ENCODE measurements at places on chromosomes 16 and 17.
A peak's percentile ranks its signal among the peaks of the same experiment; 100 is the strongest.

DNA sequence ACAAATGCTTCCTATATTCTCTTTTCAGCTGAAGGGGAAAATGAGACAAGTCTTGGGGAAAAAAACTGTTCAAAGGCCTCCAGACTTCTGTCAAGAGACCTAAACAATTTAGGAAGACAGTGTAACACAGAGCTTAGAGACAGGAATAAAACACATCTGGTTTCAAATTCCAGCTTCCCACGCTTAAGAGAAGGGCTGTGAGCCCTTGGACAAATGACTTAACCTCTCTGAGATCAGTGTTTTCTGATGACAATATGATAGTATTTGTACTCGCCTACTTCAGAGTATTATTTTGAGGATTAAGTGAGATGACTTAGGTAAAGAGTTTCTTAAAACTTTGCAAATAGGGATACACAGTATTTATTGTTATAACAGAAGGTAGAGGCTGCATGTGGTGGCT lies 29.5 kb downstream of the SMURF2 start:
- no peak for DNase-seq

DNA sequence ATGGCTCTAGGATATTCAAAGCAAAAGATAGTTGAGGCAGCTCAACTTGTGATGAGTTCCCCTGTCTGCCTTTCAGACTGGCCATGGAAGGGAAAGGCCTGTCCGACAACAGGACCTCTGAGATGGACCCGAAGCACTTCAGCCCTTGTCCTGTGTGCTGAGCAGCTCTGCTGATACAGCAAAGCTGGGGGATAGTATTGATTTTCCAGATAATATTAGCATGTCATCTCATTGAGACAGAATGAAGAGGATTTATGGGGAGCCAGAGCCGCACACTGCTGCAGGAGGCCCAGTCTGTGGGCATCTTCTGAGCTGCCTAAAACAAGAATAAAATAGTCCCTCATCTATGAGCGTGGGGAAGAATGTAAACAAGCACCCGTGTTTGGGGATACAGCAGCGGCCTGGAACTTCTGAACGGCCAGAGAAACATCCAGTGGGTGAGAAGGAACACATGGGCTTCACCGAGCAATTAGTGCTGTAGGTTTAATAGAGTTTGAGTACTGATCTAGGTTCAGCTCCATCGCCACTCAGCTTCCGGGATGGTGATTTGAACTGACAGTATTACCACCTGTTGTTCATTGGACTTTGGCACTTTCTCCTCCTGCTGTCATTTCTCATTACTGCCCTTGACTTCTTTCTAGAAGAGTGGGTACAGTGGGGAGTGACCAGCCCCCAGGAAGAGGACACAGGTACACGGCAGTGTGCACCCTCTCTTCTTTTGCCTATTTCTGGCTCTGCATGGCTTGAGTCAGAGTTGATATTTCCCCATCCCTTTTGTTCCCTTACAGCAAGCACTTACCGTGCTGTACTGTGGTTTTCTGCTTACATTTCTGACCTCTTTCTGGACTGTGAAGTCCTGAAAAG lies 96.5 kb upstream of the TBX2 start:
- no peak for DNase-seq

GRCh38 chr17:62950067-62950466 lies 16.0 kb upstream of the TANC2 start:
- DNase-seq = peak; percentile 11

DNA sequence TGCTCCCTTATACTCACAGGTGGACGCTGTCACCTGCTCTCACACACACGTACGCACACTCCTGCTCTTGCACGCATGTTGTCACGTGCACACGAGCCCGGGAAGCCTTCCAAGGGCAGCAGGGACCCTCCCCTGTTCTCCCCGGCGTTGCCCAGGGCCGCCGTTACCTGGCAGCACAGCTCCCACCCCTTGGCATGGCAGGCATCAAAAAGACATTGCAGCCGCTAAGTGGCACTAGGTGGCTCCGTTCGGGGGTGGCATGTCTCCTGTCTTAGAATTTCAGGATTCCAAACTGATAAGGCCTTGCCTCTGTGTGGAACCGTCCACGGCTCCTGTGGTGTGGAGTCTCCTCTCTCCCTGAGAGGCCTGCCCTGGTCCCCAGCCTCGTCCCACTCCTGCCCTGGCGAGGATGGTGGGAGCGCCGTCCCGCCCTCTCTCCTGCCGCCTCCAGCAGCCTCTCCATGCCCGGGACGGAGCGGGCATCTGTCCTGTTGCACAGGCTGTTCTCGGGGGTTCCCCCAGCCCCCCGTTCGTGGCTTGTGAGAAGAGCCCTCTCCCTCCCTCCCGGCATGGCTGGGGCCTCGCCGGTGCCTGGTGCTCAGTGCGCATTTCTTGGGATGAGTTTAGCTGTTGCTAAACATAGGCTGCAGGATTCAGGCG lies 126.7 kb upstream of the GSE1 start:
- DNase-seq = no peak

GRCh38 chr17:18247613-18248001 lies 10.9 kb downstream of the FLII start:
- peak; percentile 52 for DNase-seq

DNA sequence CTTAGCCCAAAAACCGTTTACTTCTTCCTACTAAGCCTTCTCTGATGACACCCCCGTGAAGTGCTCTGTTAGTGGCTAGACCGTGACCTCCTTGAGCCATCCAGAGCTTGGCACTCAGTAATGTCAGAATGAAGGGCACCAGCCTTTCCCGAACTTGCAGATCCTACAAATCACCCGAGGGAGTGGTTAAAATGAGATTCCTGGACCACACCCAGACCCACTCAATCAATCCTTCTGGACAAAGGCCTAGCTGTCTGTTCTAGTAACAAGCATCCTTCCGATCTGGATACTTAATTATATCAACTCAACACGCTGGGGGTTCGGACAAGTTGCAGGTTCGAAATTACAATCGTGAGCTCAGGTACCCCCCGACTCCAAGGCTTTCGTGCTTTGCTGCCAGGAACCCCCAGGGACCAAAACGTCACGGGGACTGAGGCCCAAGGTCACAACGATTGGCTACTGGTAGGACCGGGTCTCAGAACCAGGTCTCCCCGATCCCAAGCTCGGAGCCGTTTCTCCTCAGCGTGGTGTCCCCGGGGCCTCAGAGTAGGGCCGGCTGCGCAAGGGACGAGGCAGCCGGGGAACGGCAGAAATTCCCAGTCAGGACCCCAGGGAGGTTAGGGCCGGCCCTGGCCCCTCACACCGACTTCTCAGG lies 527 bp downstream of the CIAPIN1 start:
- peak; percentile 15 for DNase-seq

DNA sequence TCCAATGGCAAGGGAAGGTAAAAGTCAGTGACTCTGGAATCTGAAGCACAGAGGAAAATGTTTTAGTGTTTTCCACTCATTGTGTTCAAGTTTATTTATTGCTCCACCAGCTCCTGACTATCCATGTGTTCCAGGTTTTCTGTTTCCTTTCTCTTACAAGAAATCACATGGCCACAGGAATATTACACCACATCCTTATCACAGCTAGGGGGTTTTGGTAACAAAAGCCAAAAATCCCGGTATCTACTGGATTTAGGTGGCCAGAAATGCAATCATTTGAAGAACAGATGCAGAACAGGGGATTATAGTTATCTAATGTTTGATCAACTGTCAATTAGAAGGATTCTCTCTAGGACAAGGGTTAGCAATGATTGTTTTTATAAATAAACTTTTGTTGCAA lies 47.9 kb downstream of the STH start:
- DNase-seq = no peak

GRCh38 chr16:73028721-73029361 lies 19.1 kb downstream of the ZFHX3 start:
- no peak for DNase-seq

- no peak for DNase-seq
Observed at GRCh38 chr16:83354015-83354414, 453.8 kb upstream of the HSBP1 start.

- no peak for DNase-seq
Observed at GRCh38 chr16:31138621-31139578, 3.4 kb upstream of the PRSS8 start.

DNA sequence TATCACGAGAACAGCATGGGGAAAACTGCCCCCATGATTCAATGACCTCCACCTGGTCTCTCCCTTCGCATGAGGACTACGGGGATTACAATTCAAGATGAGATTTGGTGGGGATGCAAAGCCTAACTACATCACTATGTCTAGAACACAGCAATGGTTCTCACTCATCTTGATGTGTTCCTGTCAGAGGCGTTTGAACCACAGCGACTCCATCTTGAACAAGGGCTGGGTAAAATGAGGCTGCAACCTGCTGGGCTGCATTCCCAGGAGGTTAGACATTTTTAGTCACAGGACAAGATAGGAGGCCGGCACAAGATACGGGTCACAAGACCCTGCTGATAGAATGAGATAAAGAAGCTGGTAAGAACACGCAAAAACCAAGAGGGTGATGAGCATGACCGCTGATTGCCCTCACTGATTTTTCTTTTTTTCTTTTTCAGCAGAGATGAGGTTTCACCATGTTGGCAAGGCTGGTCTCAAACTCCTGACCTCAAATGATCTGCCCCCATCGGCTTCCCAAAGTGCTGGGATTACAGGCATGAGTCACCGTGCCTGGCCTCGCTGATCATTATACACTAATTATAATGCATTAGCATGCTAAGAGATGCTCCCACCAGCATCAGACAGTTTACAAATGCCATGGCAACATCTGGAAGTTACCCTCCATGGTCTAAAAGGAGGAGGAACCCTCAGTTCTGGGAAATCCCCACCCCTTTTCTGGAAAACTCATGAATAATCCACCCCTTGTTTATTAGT lies 3.0 kb upstream of the PPY start:
- no peak for DNase-seq

DNA sequence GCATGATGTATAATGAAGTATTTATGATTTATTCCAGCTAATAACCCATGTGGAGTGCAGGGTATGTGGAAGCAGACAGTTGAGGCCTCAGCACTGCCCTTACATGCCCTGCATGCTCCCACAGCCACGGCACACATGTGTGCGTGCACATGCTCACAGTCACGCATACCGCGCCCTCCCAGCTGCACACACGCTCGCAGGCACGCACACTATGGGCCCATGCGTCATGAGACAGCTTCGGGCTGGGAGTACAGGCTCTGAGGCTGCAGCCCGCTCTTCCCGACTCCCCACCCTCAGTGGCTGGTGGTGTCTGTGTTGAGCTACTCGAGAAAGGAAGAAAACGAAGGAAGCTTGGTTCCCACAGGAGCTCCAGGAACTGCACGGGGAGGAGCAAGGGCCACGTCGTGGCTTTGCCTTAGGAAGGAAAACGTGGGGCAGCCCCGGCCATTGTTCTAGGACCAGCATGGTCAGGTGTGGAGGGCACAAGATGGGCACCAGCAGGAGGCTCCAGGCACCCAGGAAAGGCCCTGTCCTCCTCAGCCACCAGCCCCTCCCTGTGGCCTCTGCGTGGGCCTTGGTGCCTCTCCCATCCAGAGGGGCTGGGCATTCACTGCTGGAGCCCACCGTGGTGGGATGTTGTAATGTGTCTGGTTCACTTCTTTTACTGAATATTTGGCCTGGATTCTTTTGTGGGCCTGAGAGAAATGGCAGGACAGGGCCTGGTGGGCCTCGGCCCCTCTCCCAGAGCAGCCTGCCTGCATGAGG lies 27.5 kb upstream of the CDH15 start:
- no peak for DNase-seq

GRCh38 chr17:69908626-69909368 lies 166.2 kb upstream of the KCNJ16 start:
- DNase-seq = no peak

- DNase-seq = peak; percentile 97
Observed at GRCh38 chr16:57244767-57245471, at the start of gene ARL2BP. TSS of gene ARL2BP (plus strand) at chr16:57245259. CDS start at chr16:57245368, 109 bp downstream.

DNA sequence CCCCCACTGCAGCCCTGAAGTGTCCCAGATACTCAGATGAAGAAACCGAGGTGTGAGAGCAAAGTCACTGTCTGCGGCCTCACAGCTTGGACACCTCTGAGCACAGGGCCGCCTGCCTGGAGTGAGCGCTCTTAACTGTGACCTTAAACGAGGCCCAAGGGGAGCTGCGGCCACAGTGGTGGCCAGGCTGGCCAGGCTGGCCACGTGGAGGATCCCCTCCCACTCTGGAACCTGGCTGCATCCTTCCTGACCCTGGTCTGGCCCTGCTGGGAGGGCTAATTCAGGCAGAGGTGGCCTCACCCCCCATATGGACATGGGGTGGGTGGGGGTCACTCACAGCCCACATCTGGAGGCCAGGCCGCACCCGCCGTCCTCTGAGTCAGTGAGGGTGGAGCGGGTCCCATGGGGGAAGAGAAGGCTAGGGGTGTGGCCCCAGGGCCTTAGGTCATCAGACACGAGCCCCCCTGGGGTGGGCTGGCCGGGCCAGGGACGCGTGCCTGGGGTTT lies 6.6 kb downstream of the VASN start:
- DNase-seq = no peak

GRCh38 chr16:2464333-2464732 lies 4.4 kb downstream of the TEDC2 start:
- DNase-seq = no peak

DNA sequence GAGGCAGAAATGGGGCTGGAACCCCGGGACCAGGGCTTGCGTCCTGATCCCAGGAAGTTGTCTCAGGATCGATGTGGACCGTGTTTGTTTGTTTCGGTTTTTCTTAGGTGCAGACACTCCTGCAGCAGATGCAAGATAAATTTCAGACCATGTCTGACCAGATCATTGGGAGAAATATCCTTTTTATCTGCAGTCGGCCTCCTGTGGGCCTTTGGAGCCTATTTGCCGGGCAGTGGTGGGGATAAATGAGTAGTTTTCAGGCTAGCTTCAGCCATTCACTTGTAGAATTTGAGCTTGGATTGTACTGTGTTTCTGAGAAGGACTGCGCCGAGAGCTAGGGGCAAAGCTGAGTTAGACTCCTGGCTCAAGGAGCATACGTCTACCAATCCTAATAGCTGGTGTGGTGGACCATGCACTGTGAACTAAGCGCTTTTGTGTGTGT lies 816 bp downstream of the HSBP1 start:
- peak; percentile 15 for DNase-seq

DNA sequence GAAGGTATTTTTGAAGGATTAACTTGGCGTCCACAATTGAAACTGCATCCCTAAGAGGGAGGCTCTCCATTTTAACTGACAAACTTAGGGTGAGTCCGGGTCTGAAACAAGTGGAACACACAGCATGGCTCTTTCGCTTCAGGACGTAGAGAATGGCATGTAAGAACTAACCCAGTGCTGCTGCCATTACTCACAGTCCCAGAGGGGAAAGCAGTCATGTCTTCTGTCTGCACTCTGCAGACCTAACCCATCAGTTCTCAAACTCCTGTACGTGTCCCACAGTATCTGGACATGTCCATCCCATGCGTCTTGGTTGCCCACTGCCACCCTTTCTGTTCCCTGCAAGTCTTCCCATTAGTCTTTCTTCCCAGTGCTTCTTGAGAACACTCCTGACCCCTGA lies 563 bp downstream of the ST6GALNAC1 start:
- DNase-seq = no peak

DNA sequence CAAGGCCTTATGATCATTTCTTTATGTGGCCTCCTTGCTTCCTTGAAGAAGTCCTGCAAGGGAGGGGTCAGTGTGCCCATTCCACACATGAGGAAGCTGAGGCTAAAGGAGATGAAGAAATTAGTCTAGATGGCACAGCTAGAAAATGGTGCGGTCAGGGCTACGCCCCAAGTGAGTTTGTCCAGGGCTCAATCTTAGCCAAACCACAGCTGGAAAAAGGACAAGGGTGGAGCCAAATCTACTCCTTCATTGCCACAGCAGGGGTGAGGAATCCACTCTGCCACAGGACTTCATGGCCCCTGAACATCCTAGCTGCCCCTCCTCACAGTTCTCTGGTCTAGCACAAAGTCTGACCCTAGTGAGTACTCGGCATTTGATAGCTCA lies 16.2 kb downstream of the BEAN1 start:
- DNase-seq = no peak

GRCh38 chr16:74902161-74902560 lies 82.8 kb downstream of the WDR59 start:
- DNase-seq = no peak
